ENCODE measurements at places on chromosomes 16 and 17.

- DNase-seq, result peak; percentile 24
Observed at GRCh38 chr17:17725011-17725751, 43.9 kb downstream of the RAI1 start.

DNA sequence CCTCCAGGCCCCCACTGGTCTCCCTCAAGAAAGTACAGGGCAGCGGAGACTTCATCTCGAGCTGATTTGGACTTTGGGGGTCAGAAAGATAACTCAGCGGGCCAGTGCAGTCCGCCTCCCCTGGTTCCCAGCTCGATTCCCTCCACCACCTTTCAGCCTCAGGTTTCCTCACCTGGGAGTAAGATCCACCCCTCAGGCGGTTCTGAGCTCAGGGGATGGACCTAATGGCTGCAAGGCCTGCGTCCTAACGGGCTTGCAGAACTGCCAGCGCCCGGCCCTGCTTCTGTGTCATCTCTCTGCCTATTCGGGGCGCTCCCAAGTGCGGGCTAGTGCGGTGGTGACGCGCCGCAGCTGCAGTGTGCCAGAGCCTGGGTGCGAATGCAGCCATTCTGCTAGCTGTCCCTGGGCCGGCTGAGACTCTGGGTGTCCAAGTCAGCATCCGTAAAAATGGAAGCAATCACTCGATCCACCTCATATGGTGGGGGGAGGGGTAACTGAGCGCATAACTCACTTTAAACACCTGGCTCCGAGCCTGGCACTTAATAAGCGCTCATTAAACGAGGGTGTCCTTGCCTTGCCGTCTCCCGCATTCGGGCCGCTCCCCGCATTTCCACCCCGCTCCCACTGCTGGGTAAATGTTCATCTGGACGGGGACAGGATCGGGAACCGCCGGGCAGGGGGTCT, 129.6 kb upstream of the LHX1 start:
- no peak for DNase-seq

- no peak for DNase-seq
Observed at GRCh38 chr17:39237586-39237985, 11.8 kb upstream of the STAC2 start.

- DNase-seq, result no peak
Observed at GRCh38 chr16:8768283-8768682, 29.2 kb downstream of the TMEM186 start.

- no peak for DNase-seq
Observed at GRCh38 chr17:8481703-8482102, 46.0 kb downstream of the NDEL1 start.

GRCh38 chr17:42386777-42387657, 1.2 kb downstream of the STAT3 start:
- no peak for DNase-seq

- DNase-seq, result no peak
Observed at GRCh38 chr17:33977729-33978514, 277.2 kb upstream of the CCL2 start.

DNA sequence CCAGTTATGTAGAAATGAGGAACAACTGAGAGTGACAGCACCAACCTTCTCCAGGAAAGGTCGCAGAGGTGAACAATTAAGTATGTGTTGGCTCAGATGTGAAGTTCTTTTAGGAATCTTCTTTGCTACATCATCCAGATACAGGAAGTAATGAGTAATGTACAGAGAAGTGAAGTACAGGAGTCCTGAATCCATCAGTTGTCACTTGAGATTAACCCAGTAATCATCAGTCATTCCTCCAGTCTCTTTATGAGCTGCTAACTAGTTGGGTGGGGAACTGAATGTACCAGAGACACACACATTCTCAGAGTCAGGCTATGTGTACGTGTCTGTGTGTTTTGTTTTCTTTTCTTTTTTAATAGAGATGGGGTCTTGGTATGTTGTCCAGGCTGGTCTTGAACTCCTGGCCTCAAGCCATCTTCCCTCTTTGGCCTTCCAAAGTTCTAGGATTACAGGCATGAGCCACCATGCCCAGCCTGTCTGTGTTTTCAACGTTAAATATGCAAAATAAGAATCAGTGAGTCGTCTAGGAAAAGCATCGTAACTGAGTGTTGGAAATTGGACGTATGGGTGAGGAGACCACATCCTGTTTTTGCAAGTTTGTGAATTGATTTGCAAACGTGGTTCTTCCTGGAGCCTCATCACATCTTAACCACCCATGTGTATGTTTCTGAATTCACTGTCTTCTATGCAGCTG, 19.9 kb downstream of the ZNF200 start:
- DNase-seq, result no peak

- no peak for DNase-seq
Observed at GRCh38 chr16:72995151-72995881, 52.6 kb downstream of the ZFHX3 start.

- DNase-seq, result no peak
Observed at GRCh38 chr17:34813290-34813689, 148.0 kb downstream of the CCT6B start.

DNA sequence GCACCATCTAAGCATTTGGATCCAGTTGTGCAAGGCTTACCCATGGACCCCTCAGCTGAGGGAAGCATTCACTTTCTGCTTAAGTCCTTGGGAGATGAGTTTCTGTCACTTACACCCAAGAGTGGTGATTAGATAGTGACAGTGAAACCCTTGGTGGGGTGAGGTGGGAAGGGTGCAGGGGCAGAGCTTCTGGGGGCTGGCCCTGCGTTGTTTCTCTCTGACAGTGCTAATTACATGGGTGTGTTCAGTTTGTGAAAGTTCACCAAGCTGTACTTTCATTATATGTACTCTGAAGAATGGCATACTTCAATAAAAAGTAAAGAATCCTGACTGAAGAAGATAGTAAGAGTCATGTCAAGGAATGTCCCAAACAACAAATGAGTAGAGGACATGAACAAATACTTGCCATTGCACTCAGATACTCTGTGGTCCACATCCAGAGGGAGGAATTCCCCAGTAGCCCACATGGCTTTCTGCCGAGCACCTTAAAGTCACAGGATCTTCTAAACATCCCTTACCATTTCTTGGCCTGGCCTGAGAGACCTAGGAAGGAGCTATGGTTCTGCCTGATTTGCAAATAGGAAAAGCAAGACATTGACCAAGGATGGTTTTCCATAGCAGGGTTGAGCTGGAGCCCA, 8.4 kb downstream of the CHST6 start:
- no peak for DNase-seq

DNA sequence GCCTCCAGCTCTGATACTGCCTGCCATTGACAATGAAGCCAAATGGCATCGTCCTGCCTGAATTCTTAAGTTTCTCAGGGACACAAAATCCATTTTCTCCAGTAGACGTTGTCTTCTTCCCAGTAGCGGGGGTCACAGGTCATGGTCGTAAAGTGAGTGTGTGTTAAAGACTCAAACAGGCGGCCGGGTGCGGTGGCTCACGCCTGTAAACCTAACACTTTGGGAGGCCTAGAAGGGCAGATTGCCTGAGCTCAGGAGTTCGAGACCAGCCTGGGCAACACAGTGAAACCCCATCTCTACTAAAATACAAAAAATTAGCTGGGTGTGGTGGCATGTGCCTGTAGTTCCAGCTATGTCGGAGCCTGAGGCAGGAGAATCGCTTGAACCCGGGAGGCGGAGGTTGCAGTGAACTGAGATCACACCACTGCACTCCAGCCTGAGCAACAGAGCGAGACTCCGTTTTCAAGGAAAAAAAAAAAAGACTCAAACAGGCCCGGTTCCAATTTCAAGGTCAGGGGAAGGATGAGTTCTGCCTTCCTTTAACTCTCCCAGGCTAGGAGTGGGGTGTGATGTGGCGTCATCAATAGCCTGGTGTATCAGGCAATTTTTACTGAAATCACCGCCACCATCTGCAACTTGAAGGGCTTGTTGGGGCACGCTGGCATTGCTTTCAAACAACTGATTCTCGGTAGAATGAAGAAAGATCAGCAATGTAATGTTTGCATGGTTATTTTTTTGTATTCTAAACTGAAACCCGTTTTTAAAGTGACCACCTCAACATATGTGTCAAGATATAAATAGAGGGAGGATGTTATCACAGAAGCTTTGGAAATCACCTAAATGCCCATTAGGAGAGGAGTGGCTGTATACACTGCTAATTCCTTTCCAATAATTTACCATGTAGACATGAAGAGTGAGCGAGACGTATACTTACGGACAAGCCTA, 91.0 kb downstream of the WSCD1 start:
- no peak for DNase-seq

DNA sequence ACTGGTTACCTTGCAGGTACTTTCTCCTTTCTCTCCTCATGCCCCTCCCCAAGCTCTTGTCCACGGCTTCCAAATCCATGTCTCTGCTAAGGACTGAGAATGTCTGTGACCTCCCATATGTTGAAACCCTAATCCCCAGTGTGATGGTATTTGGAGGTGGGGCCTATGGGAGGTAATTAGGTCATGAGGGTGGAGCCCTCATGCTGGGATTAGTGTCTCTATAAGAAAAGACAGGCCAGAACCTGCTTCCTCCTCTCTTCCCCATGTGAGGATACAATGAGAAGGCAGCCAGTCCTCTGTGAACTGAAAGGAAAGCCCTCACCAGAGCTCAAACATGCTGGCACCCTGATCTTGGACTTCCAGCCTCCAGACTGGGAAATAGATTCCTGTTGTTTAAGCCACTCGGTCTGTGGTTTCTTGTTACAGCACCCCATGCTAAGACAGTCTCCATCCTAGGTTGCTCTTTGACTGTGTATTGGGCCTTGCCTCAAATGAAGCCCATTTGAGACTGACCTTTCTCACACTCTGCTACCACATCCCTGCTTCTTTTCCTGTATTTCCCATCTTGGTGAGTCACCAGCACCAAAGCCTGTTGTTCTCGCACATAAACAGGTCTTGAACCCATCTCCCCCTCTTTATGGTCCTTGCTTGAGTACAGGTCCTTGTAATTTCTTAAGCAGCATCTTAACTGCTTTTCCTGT, 135.0 kb downstream of the CDK5R1 start:
- DNase-seq, result no peak

DNA sequence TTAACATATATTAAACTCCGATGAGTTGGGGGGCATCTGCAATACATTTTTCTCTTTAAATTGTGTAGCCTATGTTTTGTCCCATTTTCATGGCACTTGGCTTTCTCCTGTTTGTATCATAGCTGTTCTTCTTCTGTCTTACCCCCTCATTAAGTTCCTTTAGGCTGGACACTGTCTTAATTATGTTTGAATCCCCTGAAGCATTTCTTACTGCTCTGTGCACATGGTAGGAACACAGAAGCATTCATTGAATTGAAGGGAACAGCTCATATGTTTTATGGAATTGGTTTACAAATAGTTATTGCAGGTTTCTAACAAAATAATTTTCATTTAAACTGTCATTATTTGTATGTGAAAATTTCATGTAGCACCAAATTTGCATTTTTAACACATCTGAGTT, 176.8 kb downstream of the TANC2 start:
- DNase-seq, result no peak

DNA sequence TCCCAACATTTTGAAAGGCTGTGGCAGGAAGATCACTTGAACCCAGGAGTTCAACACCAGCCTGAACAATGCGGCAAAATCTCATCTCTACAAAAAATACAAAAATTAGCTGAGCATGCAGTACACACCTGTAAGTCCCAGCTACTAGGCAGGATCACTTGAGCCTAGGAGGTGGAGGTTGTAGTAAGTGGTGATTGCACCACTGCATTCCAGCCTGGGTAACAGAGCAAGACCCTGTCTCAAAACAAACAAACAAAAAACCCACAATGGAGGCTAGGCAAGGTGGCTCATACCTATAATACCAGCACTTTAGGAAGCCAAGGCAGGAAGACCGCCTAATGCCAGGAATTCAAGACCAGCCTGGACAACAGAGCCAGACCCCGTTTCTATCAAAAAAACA, 12.0 kb downstream of the APPBP2 start:
- no peak for DNase-seq

- DNase-seq, result no peak
Observed at GRCh38 chr16:21991621-21992020, 9.3 kb downstream of the PDZD9 start.
